ENCODE measurements at places on chromosomes 2 and 18.

- DNase-seq, result no peak
These were observed 334.7 kb downstream of the HRH4 start for GRCh38 chr18:24795129-24795528.

DNA sequence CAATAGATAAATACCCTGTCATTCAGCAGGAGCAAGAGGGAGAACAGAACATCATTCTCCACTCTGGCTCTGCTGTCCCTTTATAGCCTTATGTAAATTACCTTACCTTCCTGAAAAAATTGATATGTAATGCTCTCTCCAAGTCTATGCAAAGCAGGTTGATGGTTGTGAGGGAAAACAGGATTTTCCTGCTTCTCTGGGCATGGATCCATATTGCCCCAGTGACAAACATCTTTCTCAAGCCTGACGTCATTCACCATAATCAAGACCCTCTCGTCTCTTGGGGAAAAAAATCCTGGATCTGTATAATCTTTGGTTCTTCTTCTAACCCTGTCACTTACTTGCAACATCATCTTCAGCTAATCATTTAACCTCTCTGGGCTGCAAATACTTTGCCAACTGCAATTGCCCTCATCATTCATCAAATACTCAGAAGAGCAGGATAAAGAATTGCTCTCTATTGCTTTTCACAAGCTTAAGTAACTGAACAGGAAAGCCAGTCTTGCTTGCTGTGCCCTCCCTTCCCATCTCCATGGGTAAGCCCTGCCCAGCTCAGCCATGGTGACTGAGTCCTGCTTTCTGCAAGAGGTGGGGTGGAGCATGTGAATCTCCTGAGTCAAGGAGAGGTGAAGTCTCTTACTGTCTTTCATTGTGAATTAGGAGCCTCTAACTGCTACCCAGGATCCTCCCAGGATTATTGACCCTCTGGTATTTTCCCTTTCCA is 123.7 kb upstream of the KLF7 start:
- DNase-seq, result no peak

DNA sequence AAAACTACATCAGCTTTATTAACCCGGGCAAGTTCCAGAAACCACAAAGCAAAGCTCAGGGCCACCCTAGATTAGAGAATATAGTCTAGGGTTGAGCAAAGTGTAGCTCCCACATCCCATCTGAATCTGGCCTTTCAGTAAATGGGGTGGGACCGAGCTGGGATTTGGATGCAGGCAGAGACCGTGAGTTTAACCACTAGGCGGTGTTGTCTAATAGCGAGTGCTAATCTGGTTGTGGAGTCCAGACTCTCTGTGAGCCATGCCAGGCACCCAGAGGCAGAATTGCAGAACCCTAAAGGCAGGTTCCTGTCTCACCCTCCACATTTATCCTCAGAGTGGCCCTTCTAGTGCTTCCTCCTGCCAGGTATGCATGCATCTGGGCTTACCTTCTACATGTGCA is 435.9 kb downstream of the TSN start:
- peak; percentile 50 for DNase-seq

GRCh38 chr18:63175264-63175663 is 144.3 kb downstream of the BCL2 start:
- no peak for DNase-seq

DNA sequence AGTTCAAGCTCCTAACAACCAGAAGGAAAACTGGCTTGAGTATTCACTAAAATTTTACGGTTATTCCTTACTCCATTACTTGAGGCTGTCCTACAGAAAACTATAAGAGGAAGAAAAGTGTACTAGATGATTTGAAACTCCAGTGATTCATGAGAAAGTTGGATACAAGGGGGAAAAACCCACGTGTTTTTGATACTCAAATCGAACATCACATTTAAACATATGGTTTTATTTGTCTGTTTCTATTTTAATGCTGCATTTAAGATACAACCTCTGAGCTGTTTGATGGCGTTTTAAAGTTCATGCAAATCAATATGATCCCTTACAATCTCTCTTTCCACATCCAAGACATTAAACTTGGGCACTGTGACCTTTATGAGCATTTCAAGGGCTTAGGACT is 125.1 kb upstream of the LMAN1 start:
- no peak for DNase-seq

DNA sequence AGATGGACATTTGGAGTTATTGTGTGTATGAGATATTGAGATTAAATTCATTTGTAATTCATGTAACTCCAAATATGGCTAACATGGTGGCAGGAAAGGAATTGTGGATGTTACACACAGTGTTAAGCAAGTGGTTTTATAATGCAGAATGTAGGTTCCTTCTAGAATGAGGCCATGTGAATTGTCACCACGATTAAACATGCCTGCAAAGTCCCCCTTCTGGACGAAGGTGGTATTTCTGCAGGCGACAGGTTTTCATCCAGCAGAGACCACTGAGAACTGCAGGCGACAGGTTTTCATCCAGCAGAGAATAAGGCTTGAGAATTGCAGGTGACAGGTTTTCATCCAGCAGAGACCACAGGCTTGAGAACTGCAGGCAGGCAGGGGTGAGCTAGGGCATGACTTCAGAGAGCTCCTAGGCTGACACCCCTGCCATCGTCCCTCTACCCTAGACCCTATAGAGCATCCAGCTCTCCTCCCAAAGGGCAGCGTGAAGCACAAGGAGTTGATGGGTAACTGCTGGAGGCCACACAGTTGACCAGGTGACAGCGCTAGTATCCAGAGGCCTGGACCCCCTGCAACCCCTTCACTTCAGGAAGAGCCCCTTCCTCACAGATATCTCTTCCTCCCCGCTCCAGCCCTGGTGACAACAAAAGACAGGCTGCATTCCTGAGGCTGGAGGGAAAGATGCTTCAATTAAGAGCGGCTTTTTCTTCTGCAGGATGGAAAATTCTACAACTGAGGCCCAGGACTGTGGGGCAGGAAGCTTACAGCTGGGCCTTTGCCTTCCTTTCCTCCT is 175.8 kb downstream of the LOXHD1 start:
- peak; percentile 0 for DNase-seq

GRCh38 chr2:148917431-148917830 is 42.4 kb downstream of the KIF5C start:
- DNase-seq, result no peak

- no peak for DNase-seq
These were observed 383.1 kb downstream of the GALR1 start for GRCh38 chr18:77632758-77633157.

DNA sequence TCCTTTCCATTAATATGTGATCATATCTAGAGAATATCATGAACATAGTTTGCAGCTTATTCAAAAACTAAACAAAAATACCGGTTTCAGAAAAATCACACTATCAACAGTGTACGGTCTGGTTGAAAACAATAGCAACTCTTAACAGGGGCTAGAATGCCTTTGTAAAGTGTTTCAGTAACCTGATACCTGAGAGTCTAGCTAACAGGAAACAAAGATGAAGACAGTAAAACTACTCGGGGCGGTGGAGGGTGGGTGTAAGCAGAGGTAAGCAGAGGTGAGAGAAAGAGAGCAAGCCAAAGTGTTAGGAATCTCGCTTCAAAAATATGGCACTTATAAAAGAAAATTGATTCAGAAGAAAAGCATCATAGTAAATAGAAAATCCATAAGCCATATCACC is 109.0 kb upstream of the RGPD4 start:
- no peak for DNase-seq

DNA sequence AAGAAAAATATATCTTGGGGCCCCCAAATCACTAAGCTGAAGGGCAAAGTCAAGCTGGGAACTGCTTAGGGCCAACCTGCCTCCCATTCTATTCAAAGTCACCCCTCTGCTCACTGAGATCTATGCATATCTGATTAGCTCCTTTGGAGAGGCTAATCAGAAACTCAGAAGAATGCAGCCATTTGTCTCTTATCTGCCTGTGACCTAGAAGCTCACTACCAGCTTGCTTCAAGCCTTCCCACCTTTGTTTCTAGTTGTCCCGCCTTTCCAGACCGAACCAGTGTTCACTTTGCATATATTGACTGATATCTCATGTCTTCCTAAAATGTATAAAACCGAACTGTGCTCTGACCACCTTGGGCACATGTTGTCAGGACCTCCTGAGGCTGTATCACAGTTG is 479.4 kb downstream of the METTL4 start:
- no peak for DNase-seq

- DNase-seq, result no peak
These were observed 7.4 kb downstream of the TUBB6 start for GRCh38 chr18:12315490-12315889.

DNA sequence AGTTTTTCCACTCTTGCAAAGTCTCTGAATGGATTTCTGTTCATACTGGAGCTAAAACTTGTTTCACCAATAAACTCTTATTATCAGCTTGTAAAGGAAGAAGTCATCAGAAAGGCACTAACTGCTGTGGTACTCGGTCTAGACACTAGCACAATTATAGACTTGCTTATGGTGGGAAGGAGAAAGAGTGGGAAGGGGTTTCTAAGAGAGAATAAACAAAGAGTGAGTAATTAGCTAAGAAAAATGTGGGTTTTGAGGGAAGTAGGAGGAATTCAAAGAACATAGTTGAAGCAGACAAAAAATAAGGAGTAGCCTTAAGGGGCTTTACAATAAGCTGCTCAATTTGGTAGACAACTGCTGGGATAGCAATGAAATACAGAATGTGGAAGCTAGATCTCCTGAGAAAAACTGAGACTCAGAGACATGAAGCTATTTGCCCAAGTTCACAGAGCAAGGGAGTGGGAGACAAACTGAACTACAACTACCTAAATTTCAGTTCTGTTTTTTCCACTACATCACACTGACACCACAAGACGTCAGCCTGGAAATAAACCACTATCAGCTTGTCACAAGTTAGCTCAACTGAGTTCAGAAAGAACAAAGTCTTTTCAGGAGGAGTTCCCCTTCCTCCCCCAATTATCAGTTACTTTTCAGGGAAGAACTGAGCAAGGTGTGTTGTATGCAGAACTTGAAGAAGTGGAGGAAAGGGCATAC is 59.7 kb downstream of the MAP4K3 start:
- no peak for DNase-seq

GRCh38 chr2:74927621-74928020 is 30.8 kb upstream of the POLE4 start:
- DNase-seq, result no peak

DNA sequence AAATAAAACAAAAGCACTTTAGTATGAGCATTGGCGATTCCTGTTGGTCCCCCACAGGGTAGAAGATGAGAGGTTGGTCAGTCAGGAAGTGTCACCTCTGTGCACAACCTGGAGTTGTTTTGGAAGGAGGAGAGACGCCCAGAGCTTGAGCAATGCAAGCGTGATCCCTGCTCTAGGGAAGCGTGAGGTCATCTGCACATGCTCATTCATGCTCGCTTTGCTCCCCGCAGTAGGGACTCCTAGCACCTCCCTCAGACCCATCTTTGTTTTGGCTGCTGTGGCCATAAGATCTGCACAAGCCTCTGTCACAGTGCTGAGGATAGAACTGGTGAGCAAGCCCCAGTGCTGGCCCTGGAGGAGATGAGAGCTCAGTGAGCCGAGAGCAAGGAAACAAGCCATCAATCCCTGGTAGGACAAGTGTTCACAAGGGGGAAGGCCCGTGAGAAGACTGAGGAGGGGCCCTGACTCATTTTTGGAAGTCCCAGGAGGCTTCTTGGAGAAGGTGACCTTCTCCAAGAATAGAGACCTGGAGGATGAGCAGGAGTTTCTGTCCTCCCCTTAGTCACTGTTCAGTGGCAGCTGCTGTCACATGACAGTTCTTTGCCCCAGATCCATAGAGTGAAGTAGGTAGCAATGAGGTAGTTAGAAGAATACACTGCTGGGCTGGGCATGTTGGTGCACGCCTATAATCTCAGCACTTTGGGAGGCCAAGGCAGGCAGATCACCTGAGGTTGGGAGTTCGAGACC is 13.3 kb upstream of the ATP8B1 start:
- no peak for DNase-seq

DNA sequence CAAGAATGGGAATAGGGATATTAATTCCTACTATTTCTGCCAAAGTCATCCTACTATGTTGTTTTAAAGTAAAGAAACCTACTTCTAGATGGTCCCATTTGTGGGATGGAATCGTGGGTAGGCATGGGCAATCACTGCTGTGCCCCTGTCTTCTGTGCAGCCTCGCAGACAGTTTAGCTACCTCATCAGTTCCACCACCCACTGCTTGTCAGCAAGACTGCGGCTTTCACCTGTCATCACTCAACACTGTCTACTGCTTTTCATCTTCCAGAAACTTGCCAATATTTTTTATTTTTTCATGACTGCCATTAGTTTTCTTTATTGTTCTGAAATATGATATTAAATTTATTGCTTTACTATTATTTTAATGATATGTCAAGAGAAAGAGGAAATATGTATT is 368.1 kb upstream of the KYNU start:
- no peak for DNase-seq

DNA sequence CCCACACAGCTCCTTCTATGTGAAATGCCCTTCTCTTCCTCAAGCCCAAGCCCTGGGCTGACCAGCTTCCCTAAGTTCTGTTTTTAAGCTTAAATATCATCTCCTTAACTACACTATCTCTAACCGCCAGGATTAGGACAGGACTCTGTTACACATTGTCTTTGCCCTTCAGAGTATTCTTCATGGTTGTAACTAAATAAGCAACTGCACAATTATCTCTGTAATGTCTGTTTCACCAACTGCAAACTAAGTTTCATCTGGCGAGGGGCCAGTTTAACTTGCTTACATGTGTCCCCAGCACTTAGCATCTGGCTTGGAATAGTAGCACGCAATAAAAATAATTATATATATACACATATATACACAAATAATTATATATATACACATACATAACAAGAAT is 1.1 kb upstream of the ERMN start:
- DNase-seq, result no peak

DNA sequence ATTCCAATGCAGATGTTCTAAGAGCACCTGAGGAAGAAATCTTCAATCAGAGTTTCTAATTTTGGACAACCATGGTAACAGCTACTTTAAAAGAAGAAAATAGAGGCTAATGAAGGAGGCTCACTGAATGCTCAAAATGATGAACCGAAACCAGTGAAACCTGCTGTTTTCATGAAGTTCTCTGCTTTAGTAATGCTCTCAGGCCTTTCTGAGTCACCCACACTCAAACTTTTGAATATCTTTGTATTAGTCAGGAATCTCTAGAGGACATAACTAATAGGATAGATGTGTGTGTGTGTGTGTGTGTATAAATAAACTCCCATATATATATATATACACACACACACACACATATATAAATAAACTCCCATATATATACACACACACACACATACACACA is 76.9 kb upstream of the RIT2 start:
- DNase-seq, result no peak

- no peak for DNase-seq
These were observed 86.6 kb upstream of the FAM237A start for GRCh38 chr2:206555721-206556120.

- no peak for DNase-seq
These were observed 478.9 kb downstream of the EIPR1 start for GRCh38 chr2:2898744-2899143.

DNA sequence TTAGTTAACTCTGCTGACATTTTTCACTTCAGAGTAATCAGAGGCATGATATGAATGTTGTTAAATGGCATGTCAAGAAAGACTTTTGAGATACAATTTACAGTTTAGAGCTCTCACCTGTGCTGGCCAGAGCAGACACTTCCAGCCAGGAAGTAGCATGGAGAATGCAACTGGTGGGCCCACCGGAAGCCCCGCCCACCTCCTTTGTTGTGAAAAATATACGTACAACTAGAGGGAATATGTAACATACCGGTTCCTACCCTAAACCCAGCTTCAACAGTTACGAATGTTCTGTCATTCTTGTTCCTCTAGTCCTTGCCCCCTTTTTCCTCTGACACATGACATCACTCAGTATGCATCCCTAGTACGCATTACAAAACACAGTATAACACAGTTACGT is 70.2 kb upstream of the ITM2C start:
- no peak for DNase-seq

- DNase-seq, result no peak
These were observed 49.7 kb downstream of the STAT1 start for GRCh38 chr2:190964170-190964795.

- no peak for DNase-seq
These were observed 181.1 kb upstream of the COPS8 start for GRCh38 chr2:236904389-236905263.

Data from HS-27A (cell line).